ENCODE measurements at places on chromosomes 4 and X.

DNA sequence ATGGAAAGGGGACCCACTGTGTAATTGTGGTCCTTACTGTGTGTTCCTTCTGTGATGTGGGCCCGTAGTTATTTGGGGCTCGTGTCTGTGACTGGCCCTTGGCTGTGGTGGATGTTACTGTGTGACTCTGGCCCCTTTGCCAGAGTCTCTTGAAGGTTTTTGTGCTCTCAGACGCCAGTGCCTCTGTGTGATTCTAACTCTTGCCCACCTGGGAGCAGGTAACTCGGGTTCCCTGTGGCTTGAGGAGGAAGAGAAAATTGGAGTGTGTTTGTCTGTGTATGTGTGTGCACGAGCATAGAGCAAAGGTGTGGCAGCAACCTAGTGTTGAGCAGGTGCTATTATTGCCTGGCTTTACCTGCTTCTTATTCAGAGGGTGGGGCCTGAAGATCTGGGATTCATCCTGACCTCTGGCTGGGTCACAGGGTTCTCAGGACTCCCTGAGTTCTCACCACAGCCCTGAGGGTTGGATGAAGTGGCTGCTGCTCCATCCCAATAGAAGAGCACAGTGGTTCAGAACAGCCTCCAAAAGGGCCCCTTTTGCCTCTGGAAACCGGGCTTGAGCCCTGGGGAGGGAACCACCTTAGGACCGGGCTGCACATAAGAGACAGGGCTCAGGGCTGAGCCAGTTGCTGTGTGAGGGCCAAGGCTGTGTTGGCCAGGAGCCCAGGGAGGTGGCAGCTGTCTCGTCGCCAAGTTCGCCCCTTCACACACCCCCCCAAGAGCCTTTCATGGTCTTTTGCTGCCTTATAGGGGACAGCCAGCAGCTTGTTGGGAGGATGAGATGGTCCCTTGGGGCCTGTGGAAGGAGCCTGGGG lies 1.3 kb downstream of the RBM10 start:
- DNase-seq: no peak

DNA sequence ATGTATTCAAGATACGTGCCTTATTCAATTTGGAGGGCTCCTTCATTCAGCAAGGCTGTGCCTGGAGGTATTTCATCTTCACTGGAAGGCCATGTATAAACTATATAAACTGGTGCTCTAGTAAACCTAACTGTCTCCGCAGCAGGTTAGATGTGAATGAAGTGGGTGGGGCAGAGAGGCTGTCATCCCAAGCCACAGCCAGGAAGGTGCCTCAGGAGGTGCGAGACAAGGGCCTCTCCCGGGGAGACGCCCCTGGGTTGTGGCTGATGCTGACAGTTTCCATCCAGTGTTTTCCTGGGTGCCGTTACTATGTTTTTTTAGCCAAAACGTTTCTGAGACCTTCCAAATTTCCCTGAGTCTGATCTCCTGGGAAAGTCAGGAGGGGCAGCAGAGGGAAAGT lies 221.5 kb upstream of the RPL34 start:
- no peak for DNase-seq

- no peak for DNase-seq
These were observed 2548.3 kb downstream of the ARAP2 start for GRCh38 chr4:33696041-33696440.

DNA sequence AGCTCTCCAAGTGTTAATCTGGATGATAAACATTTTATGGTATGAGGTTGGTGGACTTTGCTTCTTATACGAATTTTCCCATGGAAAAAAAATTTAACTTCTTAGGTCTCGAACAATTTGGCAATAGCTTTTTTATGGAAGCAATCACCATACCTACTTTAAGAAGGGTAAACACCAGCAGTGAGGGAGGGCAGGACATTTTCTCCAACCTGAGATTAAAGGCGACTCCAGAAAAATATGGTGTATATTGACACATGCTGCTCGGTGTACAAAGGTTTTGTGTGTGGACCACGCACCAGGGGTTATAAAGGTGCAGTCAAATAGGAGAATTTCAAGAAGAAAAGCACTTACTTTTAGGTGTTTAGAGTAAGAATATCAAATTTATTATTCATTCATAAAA lies 34.2 kb upstream of the SULT1E1 start:
- no peak for DNase-seq

GRCh38 chr4:139704915-139705485 lies 39.4 kb downstream of the MGST2 start:
- no peak for DNase-seq

DNA sequence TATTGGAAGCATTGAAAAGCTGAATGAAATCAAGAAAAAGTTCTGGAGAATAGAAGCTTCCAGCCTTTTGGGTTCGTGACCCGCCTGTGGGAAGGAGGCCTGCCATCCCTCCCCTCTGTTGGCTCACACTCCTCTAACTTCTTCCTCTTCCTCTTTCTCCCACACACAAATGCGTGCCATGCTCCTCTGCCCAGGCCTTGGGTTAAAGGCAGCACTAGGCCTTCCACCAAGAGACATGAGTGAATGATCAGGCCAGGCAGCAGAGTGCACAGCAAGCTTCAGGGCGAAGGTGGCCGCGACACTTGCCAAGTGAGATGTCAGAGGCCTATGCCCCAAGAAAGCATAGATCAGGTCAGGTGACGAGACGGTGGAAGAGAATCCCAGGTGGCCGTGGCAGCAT lies 38.4 kb downstream of the FAM193A start:
- DNase-seq: no peak

- no peak for DNase-seq
These were observed 911.2 kb downstream of the FSTL5 start for GRCh38 chr4:161252520-161253141.

GRCh38 chr4:185969657-185970056 lies 99.3 kb upstream of the TLR3 start:
- no peak for DNase-seq

DNA sequence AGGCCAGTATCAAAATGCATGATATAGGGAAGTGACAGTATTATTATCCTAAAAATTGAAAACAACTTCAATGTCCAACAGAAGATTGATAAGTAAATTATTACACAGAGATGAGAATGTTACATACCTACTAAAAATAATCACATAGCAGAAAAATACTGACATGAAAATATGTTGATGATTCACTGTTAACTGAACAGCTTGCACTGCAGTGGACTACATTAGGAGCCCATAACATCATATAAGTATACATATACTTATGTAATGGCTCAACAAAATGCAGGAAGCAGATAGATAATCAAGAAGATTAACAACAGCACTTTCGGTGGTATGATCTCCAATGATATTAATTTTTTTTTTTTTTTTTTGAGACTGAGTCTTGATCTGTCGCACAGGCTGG lies 7.1 kb downstream of the CLOCK start:
- no peak for DNase-seq

DNA sequence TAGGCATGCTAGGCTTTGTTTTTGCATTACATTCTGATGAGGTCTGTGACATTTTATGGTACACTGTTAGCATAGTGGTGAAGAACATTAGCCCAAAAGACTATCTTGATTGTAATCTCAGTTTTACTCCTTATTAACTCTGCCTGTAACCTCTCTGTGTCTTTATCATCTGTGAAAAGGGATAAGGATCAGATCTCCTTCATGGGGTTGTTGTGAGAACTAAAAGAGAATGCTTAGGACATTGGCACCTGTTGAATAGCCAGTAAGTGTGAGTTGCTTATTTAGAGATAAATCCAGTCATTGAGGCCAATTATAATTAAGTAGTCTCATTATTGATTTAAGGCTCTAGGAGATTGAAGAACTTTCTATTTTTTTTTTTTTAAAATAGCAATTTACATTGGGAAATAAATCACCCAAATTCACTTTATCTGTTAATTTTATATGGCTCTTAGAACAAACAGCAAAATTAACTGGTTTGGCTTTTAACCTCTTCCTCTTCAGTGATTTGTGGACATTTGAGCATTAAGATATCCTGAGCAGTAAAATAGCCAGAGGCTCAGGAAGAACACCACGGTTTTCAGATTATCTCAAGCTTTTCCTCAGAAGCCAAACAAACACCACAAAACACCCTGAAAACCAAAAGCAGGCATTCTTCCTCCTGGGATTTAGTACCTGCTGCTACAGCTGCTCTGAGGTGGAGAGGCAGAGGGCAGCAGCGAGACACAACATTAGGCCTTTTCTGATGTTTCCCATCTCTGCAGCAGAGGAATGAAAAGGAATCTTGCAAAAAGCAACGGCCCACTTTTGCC lies 192.9 kb downstream of the ARHGAP10 start:
- peak; percentile 26 for DNase-seq

DNA sequence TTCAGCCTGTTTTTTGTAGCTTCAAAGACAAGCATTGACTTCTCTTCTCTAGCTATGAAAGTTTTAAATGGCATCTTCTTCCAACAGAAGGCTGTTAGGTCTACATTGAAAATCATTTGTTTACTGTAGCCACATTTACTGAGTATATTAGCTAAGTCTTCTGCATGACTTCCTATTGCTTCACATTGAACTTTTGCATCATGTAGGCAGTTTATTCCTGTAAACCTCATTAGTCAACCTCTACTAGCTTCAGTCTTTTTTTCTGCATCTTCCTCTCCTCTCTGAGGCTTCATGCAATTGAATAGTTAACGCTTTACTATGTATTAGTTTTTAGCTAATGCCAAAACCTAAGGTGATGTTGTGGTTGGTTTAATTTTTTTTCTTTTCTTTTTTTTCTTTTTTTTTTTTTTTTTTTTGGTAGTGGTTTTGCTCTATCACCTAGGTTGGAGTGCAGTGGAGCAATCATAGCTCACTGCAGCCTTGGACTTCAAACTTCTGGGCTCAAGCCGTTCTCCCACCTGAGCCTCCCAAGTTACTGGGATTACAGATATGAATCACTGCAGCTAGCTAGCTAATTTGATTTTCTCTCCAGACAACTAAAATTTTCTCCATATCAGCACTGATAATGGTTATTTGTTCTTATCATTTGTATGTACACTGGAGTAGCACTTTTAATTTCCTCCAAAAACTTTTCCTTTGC lies 3.4 kb downstream of the UGT2A3 start:
- no peak for DNase-seq

DNA sequence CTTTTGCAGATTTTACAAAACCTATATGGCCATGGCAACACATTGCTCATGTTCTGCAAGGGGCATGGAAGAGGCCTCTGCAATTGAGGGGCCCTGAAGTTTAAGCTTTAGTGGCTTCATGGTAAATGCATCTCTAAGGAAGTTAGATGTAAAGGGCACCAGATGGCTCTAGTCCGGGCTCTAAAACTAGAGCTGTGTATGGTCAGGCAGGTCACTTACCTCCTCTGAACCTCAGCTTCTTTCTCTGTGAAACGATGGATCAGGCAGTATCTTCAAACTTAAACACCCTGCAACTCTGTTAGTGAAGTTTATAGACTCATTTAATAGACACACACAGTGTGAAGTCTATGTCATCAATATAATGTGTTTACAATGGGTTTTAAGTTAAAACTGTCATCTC lies 10.0 kb downstream of the MAGEB17 start:
- DNase-seq: no peak

GRCh38 chr4:6307891-6308290 lies 38.2 kb downstream of the WFS1 start:
- no peak for DNase-seq

DNA sequence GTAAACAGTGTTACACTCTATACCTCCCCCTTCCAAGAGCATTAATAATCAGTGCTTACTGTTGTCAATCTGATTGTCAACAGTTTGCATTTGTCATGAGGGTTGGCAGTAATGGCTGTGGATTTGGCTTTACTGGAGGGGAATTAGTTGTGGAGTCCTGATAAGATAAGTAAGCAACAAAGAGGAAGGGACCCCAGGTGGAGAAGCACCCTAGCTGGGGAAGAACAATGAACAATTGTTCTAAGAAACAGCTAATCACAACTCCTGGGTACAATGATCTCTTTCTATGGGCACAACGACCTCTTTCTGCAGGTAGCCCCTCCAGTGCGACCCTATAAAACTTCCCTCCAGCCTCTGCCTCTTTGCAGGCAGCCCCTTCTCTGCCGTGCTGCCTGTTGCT lies 53.2 kb upstream of the CDKN2AIP start:
- no peak for DNase-seq

GRCh38 chr4:77065382-77065781 lies 10.4 kb downstream of the CCNI start:
- DNase-seq: no peak

DNA sequence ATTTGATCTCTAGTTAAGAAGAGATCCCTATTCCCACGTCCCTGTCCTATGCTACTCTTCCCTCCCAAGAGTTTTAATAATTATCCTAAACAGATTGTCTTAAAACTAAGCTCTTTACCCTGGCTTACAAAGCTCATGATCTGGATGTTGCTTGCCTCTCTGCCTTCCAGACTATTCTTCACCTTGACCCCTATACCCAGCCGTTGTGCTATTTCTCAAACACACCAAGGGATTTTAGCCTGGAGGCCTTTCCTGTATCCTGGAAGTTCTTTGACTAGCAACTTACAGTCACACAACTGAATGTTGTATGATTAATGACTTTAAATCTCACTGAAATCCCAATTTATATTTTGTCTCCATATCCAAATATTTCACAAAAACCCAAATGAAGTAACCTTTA lies 314.9 kb downstream of the ADGRL3 start:
- DNase-seq: no peak

DNA sequence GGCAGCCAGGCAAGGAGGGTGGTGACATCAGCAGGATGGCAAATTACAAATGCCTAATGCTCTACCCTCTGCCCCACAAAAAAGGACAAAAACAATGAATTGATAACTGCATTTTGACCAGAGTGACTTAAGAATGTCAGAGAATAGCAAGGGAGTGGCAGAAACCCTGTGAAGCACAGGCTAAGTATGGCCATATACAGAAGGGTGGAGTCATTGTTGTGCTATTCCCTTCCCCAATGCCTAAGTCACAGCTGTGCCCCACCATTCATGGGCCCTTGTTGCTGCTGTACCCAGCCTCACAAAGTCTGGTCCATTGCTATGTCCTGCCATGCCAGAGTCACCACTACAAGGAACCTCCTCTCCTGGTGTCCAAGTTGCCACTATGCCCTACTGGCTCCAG lies 123.1 kb downstream of the NEK1 start:
- DNase-seq: no peak

GRCh38 chr4:122896270-122896669 lies 26.1 kb downstream of the NUDT6 start:
- DNase-seq: no peak

DNA sequence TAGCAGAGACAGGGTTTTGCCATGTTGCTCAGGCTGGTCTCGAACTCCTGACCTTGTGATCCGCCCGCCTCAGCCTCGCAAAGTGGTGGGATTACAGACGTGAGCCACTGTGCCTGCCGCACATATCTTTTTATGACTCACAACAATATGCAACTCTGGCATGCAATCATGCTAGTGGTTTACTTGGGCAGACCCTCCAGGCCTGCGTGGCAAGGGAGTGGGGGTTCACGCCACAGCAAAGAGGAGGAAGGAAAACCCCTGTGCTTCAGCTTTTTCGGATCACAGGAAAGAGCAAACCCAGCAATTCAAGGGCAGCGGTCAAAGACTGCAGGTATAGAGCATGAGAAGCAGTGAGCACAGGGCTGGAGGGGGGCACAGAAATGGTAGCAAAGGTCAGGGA lies 48.3 kb upstream of the CD99 start:
- no peak for DNase-seq
